ENCODE measurements at places on chromosomes 5 and 9.
A peak's percentile ranks its signal among the peaks of the same experiment; 100 is the strongest.

GRCh38 chr5:146199176-146199815 is 4.1 kb upstream of the RBM27 start:
- DNase-seq = no peak

GRCh38 chr5:56516035-56516434 is 282.9 kb upstream of the ANKRD55 start:
- no peak for DNase-seq

- no peak for DNase-seq
These were observed 62.7 kb upstream of the OSMR start for GRCh38 chr5:38783011-38783561.

- no peak for DNase-seq
These were observed 89.4 kb downstream of the UHRF2 start for GRCh38 chr9:6502399-6502798.

DNA sequence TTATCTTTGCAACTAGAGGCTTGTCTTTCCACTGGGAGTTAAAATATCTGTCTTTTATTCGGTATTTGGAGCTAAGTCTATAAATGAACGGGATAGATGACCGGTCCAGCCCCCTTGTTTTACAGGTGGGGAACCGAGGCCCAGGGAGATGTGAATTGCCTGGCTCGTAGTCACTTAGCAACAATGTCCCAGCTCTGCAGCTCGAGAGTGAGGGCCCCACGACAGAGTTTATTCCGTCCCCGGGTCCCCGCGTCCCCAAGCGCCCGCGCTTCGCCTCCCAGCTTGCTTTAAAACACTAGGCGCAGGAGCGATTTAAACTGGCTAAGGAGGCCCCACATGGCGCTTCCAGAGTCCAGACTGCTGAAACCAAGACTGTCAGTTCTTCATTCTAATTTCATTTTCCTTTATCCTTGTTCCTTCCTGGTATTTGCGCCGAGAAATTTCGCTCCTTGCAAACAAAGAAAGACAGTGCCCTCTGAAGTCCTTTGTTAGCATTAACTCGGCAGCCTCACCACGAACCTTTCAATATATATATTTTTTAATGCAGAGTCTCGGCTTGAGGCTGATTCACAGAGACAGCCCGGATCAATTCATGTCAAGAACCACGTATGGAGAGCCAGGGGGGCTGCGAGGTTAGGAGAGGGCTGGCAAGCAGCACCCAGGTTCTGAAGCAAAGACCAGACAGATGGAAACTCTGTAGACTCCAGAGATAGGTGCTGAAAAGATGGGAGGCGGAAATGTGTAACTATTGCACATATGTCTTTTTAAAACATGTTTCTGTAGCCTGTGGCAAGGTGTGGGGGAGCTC is 1.4 kb upstream of the ENC1 start:
- peak; percentile 40 for DNase-seq

DNA sequence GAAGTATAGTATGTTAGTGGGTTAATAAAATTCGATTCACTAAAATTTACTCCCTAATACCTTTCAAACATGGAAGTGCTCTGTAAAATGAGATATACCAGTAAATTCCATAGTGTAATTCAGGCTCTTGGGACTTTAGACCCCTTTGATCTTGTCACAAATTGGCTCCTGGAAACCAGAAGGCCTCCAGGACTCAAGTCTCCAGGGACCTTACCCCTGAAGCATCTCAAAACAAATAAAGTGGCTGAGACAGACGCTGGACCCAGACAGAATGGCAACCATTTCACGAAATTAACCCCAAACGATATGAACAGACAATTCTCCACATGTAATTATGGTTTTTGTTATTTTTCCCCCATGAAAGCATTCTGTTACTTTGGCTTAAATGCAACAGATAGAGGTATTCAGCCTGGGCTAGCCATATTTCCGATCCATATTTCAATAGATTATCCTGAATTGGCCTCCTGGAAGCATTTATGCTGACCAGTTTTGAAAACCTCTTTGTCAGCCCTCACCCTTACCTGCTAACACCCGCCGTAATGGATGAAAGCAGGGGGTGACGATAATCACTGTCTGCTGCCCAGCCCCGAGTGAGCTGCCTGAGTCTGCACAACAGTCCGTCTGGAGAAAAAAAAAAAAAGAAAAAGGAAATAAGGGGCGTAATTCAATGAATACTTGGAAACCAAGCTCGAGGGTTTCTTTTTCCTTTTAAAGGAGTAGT is 34.1 kb upstream of the EFNA5 start:
- DNase-seq = no peak

GRCh38 chr5:126402621-126403555 is 20.3 kb upstream of the GRAMD2B start:
- no peak for DNase-seq

GRCh38 chr9:6711403-6711802 is 46.4 kb upstream of the KDM4C start:
- DNase-seq = no peak

GRCh38 chr9:16386007-16386826 is 484.3 kb downstream of the BNC2 start:
- no peak for DNase-seq
